Tibial nerve (tissue), 4 donors: ENCODE measurements at places on chromosomes 7 and 10. TPM values are rescaled to one million over a fixed set of nuclear protein-coding genes. Genes with fewer than 3 reads are reported as not detected.

FLNC gene
- total RNA-seq, result 13.5 TPM

NUDT13 gene
- total RNA-seq, result 2.1 TPM

GPR15LG gene
- total RNA-seq, result not detected

CCL24 gene
- total RNA-seq, result not detected

CPXM2 gene
- total RNA-seq, result 74.3 TPM

VGF gene
- not detected for total RNA-seq

PANK1 gene
- total RNA-seq, result 9.6 TPM

LIPF gene
- total RNA-seq, result not detected

NODAL gene
- total RNA-seq, result not detected

BCAP29 gene
- total RNA-seq, result 105 TPM

LGI1 gene
- 8.5 TPM for total RNA-seq

ACHE gene
- total RNA-seq, result not detected

SPDYE5 gene
- total RNA-seq, result not detected

CCL26 gene
- total RNA-seq, result not detected

TRAPPC14 gene
- total RNA-seq, result 6.9 TPM

NXPH1 gene
- not detected for total RNA-seq
